ENCODE measurements at places on chromosomes 12 and 14.

DNA sequence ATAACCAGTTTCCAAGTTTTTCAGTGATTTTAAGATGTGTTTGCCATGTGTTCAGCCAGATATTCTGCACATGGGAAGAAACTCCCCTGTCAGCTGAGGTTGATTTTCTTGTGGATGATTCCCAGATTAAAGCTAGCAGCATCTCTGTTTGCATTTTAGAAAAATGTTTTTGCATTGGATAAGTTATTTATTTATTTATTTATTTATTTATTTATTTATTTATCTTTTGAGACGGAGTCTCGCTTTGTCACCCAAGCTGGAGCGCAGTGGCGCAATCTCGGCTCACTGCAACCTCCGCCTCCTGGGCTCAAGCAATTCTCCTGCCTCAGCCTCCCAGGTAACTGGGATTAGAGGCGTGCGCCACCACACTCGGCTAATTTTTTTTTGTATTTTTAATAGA is 2.8 kb downstream of the ACOT4 start:
- DNase-seq: no peak

- DNase-seq: no peak
Measured at GRCh38 chr12:52581066-52581465, 7.4 kb upstream of the KRT74 start.

- no peak for DNase-seq
Measured at GRCh38 chr14:36313898-36314297, 6.5 kb downstream of the MBIP start.

GRCh38 chr14:91021991-91022621 is 38.3 kb downstream of the RPS6KA5 start:
- no peak for DNase-seq

DNA sequence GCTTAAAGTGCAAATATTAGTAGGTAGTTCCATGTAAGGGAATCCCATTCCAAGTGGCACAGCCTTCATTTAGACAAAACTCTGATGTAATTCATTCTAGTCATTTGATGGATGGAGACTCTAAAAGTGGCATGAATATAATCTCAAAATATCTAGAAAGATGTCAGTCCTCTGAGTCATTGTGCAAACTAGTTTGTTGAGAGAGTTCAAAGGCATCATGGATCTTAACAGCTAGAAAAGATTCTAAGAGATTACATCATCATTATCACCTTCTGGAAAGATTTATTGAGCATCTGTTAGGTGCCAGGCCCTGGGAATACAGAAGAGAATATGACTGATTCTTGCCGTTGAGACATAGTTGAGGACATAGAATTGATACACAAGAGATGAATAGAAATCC is 30.7 kb downstream of the CRADD start:
- no peak for DNase-seq

Measured in keratinocyte (primary cell).